AG09309 (cell line): ENCODE measurements at places on chromosomes 1 and 21.

DNA sequence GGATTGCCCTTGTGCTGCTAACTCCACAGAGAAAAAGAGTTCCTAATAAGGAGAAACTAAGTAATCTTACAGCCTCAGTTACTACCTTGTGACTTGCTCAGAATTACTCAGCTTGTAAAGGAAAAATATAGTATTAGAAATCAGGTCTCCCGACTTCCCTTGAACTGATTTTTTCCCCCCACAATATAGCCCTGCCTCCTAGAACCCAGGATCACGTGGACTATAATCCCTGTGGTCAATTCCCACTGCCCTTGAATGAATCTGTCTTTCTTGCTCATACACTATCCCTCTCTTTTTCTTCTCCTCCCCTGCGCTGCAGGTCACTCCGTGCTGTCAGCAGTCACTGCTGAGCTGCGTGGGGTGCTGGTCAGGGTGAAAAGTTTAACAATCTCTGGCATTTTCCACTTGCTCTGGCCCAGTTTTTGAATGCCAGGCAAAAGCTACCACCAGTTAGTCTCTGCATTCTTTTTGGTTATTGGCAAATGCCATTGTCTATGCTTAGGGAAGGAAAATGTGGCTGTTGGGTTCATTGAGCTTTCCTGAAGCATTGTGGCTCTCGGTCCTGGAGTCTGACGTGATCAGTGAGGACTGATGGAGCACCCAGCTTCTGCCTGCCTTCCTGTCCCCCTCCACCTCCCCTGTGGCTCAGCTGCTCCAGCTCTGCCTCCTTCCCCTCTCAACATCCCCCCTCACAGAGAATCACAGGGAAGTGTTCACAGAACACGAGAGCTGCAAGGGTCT is 1.9 kb upstream of the MYOC start:
- no peak for DNase-seq

DNA sequence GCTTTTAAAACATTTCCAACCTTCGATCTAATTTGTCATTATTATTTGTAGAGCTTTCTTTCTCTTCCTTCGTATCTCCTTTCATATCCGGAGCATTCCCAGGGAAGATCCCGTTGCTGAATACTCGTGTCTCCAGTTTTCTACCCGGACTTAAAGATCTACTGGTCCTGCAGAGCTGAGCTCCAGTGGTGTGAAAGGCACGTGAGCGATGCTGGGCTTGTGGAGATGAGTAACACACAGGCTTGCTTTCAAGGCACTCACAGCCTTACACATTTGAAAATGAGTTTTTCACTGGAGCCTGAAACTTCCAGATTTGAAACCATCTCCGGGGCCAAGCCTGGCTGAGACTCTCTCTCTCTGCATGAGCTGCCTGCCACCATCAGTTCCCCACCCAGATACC is 428.3 kb downstream of the KIF26B start:
- DNase-seq = no peak

- peak; percentile 99 for DNase-seq
These were observed 18.8 kb downstream of the PTPRC start for GRCh38 chr1:198657550-198658064.

DNA sequence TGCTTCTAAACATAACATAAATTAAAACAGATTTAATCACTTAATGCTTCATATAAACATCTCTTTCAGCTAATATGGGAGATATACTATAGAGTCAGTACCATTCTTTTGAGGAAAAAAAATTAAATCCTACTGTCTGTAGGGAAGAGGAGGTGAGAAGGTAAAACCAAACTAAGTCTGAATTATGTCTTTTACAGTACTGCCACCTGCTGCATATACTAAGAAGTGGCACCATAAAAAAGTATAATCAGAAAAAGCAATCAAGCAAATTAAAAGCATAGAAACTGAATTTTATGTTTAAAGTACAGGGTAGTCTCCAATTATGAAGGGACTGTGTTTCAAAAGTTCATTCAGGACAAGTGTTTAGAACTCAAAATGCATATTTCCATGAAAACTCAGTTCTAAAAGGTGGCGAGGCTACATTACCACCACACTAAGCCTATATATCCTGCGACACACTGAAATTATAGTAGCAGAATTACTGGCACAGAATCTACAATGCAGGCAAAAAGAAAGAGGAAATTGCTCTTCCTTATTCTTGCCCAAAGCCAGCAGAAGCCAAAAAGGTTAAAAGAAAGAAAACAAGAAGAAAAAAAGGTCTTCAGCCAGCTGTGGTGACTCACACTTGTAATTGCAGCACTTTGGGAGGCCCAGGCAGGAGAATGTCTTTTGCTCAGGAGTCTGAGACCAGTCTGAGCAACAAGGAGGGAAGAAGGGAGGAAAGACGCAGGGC is 9.0 kb downstream of the NSL1 start:
- DNase-seq = no peak

- peak; percentile 73 for DNase-seq
These were observed 33.1 kb downstream of the CAPZB start for GRCh38 chr1:19452221-19452663.

- no peak for DNase-seq
These were observed 348.7 kb downstream of the HLX start for GRCh38 chr1:221227872-221228337.

- no peak for DNase-seq
These were observed 234.7 kb downstream of the CACNA1E start for GRCh38 chr1:181718034-181718433.

DNA sequence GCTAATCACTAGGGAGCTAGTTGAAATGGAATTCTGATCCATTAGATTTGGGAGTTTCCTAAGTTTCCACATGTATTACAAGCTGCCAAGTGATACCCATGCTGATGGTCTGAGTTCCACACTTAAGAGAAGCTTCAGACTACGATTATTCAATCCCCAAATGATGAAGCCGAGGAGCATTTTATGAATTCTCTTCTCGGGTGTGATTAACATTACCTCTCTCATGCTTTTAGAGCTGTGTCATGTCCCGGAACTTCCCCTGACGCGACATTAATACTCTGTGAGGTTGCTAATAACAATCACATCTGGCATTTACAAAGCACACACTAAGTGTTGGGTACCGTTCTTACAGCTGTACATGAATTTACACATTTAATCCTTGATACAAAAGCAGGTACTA is 63.0 kb downstream of the KCNJ15 start:
- DNase-seq = no peak

DNA sequence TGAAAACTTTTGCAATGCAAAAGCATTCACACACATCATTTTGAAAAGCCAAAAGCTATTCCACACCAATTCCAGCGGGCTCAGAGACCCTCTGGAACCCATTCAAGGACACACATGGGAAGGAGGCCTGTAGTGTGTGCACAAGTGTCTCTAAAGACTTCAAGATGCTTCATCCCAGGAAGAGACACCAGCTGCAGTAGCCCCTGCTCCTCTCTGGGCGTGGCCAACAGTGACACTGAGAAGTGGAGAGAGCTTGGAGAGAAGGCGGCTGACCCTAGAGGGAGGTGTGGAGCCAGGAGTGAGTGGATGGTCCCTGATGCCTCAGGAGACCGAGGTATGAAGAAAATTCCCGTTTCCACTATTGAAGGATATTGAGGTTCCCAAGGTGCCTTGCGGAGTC is 14.9 kb upstream of the TNNI1 start:
- no peak for DNase-seq

- no peak for DNase-seq
These were observed 26.1 kb upstream of the ZNF496 start for GRCh38 chr1:247357781-247358211.

DNA sequence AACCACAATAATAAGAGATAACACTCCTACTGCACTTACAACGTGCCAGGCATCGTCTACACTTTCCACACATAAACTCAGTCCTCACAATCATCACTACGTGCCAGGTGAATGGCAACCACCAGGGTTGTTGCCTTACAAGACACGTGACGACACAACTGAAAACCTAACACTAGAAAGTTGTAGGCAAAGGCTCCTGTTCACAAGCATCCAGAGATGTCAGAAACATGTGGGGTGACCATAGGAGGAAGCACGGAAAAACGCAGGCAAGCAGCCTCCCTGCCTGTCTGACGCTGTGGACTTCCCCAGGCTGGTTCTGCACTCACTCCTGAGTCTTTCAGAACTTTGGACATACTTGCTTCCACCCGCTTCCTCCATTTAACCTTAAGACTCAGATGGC is 7.0 kb downstream of the CAPZB start:
- DNase-seq = no peak

- DNase-seq = no peak
These were observed 8.3 kb upstream of the FCRL2 start for GRCh38 chr1:157785248-157785647.

- DNase-seq = no peak
These were observed 654.2 kb downstream of the AMY1C start for GRCh38 chr1:104403883-104404282.

DNA sequence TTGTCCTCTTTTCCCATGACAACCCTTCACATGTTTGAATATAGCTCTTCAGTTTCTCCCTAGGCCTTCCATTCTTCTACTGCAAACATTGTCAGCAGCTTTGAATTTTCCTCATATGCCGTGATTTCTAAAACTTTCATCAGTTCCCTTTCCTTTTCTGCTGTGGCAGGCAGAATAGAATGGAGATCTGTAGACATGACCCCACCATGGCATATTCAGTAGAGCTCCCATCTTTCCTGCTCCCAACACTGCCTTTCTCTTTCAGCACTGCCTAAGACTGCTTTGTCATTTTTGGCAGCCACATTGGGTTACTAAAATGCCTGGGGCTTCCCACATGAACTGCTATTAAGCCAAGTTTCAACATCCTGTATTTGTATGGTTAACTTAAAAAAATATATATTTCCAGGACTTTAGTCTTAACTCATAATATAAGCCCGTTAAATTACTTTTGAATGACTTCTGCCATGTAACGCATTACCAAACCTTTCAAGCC is 60.9 kb downstream of the TBX19 start:
- peak; percentile 42 for DNase-seq

GRCh38 chr21:22516230-22516629 is 1518.0 kb downstream of the NCAM2 start:
- DNase-seq = no peak

- no peak for DNase-seq
These were observed 18.4 kb downstream of the ATP1A4 start for GRCh38 chr1:160169553-160170399.

- DNase-seq = no peak
These were observed 7.8 kb upstream of the LAD1 start for GRCh38 chr1:201406831-201407406.

- peak; percentile 11 for DNase-seq
These were observed 29.1 kb upstream of the IGSF5 start for GRCh38 chr21:39715804-39716397.

DNA sequence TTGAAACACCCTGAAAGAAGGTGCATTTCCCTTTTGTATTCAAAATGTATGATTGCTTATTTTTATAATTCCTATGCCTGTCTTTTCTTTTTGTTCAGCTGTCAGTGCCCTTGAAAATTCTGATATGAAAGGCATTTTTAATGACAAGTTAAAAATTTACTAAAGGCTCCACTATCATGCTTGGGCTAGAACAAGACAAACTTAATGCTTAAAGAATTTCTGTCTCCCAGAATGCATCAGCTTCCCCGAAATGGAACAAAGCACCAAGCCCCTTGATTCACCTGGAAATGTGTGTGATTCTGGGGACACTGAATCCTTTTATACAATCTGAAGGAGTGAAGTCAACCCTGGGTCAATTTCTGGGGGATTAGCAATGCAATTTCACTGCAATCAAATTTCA is 457.5 kb downstream of the LMO4 start:
- DNase-seq = no peak

GRCh38 chr1:160245434-160245833 is 16.9 kb downstream of the DCAF8 start:
- no peak for DNase-seq

DNA sequence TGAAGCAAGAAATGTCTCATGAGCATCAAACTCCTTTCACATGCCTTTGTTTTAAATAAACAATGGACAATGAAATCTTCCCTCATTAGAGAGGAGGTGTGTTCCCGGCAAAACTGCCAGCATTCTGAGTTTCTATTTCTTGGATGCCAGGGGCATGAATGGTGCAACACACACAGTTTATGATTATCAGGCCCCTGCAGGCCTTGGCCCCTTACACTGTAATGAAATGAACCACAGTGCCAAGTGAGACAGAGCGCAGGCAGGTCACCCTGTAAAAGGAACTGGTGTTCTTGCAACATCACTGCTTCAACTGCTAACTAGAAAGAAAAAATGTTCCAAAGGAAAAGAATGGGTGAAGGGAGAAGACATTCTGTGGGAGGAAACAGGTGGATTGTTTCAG is 3.8 kb upstream of the PIGC start:
- no peak for DNase-seq

- DNase-seq = no peak
These were observed 265.5 kb downstream of the TRABD2B start for GRCh38 chr1:47731730-47732129.

GRCh38 chr1:209769171-209769904 is 13.5 kb downstream of the TRAF3IP3 start:
- peak; percentile 72 for DNase-seq

DNA sequence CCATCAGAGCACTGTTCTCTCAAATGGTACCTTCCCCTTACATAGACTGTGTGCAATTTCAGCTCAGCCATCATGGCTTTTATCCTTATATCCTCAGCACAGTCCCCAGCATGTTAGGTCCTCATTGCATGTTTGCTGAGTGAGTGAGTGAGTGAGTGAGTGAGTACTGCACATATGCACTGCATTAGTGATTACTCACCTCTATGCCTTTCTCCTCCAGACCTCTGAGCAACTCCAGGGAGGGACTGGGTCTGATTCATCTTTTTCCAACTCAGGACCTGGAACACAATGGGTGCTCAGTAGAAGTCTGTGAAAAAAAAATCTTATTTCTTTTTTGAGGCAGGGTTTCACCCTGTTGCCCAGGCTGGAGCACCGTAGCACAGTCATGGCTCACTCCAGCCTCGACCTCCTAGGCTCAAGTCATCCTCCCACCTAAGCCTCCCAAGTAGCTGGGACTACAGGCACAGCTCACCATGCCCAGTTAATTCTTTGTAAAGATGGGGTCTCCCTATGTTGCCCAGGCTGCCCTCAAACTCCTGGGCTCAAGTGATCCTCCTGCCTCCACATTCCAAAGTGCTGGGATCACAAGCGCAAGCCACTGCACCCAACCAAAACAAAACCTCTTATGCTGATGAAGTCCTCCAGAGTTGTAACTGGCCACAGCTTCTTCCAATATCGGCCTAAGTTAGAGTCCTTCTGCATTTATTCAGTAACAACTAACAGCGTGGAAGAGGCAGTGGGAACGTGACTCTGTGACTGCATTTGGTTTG is 23.7 kb downstream of the RNU5D-1 start:
- peak; percentile 76 for DNase-seq

DNA sequence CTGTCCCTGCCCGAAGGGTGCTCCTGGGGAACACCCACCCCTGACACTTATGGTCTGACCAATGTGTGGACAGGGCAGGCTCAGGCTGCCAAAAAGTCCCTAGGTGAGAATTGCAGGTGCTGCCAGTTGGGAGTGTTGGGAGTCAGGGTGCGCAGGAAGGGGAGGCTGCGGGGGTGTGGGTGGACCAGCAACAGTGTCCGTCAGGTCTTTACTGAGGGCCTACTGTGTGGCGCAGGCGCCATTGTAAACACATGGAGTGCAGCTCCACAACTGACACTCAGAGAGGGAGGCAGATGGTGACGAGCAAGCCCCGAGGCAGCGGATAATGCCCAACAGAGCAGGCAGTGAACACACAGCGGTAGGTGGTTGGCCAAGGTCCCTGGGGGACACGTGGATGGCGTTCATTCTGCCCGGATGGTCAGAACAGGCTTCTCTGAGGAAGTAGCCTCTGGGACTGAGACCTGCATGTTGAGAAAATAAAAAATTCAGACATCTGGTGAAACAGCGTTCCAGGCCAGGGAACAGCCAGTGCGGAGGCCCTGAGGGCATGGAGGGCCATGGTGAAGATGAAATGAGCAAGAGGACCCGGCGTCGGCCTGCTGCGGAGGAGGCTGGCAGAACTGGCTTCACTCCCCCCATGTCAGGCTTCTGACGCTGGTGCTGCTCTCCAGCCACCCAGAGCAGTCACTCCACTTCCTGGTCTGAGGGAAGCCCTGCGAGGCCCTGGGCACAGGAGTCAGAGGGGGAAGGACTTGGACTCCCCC is 136.2 kb upstream of the ZBTB40 start:
- no peak for DNase-seq
